ENCODE measurements at places on chromosomes 2 and 18.
A peak's percentile ranks its signal among the peaks of the same experiment; 100 is the strongest.

DNA sequence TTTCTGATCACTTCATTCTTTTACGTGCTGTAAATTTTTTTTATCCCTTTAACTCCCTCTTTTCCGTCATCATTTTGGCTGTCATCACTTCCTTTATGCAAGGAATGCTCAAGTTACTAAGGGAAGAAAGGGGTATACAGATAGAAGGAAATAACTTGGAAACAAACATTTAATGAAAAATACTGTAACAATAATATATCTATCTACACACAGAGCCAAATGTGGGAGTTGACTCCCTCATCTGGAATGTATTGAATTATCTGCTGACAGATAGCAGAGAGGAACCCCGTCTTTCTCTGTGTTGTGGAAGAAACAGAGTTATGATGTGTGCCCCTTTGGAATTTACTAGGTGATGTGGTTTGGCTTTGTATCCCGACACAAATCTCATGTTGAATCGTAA, 182.5 kb upstream of the NXPH2 start:
- DNase-seq = no peak

GRCh38 chr2:11870584-11870983, 124.2 kb downstream of the LPIN1 start:
- DNase-seq = no peak

GRCh38 chr2:95287336-95287735, 9.8 kb upstream of the KCNIP3 start:
- no peak for DNase-seq

DNA sequence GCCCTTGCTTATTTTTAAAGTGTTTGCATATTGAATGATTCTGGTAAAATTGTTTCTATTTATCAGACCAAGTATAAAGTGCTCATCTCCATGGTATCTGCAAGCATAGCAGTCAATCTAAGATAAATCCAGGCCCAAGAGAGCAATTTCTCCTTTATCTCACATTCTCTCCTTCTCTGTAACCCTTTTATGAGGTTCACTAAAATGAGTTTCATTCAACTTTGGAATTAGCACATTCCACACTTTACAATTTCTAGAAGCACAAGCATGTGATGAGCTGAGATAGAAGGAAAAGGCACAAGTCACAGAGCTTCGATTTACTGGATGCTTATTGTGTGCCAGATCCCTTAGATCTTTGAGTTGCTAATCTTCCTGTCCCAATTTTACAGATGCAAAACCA, 97.3 kb downstream of the CNTNAP5 start:
- DNase-seq = no peak

- DNase-seq = no peak
These were observed 4.1 kb downstream of the TCF23 start for GRCh38 chr2:27152796-27153464.

DNA sequence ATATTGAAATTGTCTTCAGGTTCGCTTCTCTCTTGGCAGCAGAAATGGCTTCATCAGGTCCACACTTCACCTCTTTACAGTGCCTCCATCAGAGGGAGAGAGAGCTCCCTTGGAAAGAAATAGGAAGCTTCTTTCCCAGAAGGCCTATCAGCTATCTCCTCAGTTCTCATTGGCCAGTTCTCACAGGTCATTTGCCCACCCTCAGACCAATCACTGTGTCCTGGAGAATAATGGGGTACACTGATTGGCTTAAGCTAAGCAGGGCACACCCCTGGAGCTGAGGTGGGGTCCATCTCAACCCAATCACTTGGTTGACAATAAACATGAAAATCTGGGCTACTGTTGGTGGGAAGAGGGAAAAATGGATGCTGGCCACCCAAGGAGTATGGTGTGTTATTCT, 5.2 kb downstream of the GNLY start:
- DNase-seq = no peak

DNA sequence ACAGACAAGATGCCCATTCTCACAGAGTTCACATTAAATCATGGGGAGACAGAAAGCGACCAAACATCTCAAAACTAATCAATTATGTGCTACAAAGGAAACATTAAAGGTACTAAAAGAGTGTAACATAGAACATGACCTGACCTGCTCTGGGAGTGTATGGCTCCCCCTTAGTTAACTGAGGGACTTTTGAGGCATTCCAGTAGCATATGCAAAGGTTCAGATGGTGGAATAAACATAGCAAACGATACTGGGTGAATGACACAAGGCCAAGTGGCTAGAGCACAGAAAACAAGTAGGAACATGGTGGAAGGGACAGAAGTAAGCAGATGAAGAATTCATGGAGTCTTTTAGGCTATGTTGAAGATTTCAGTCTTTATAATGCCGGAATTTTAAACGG, 11.9 kb downstream of the PPP3R1 start:
- DNase-seq = no peak

GRCh38 chr2:196963043-196963442, 36.5 kb upstream of the PGAP1 start:
- DNase-seq = no peak

DNA sequence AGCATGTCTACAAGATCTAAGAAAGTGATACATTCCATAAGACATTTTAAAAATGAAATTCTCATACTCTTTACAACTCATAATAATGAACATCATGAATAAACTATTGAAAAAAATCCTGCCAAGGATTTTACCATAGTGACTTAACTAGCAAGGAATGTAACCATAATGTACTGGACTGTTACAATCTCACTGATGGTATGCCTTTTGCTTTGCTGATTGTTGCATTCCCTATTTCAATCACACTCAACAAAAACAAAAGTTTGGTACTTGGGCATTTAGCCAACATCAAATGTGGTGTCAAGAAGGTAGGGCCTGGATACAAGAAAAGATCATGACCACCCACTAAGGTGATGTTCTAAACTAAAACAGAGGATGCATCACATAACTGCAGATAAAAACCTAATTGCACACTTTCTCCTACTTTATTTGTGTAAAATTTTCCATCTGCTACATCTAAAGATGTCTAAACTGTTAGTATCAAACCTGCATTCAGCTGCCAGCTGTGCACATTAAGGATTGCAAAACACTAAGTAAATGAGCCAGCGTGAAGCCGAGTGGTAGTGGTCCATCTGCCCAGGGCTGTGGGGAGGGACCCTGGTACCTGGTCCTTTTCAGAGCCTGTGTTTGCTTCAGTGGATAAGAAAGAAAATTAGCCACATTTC, 564.4 kb downstream of the ZEB2 start:
- no peak for DNase-seq

DNA sequence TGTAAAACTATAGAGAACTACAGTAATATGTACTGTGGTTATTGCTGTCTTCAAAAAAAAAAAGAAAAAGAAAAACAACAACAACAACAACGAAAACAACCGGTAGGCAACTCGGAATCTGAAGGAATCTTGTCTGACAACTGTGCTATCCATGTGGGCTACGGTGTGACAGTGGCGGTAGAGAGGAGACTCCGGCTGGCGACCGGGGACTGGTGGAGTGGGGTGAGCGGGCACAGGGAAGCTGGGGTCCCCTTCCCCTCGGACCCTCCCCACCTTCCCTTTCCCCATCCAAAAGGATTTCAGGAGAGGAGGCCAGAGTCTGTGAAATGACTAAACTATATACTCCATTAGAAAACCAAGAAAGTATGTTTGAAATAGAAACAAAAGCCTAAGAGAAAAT, 22.9 kb downstream of the IGFBP5 start:
- DNase-seq = no peak

GRCh38 chr2:234289834-234290590, 206.9 kb downstream of the ARL4C start:
- peak; percentile 59 for DNase-seq

GRCh38 chr2:18118703-18119102, 240.2 kb downstream of the KCNS3 start:
- no peak for DNase-seq

- no peak for DNase-seq
These were observed 72.2 kb downstream of the ZNF516 start for GRCh38 chr18:76422838-76423237.

DNA sequence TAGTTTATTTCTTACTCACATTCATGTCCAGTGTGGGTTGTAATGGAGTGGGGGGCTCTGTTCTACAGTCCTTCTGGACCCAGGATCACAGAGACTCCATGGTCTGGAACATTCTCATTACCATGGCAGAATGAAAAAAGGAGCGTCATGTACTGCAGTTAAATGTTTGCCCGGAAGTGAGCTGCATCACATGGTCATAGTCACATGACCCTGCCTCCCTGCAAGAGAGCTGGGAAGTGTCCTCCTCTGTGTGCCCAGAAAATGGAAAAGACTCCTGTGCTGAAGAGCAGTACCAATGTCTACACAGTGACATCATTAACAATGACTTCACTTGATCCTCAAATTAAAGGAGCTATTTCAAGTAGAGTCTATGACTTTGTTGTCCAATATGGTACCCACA, 74.0 kb upstream of the ZBTB14 start:
- no peak for DNase-seq

- no peak for DNase-seq
These were observed 188.7 kb downstream of the MYT1L start for GRCh38 chr2:2142345-2142744.

DNA sequence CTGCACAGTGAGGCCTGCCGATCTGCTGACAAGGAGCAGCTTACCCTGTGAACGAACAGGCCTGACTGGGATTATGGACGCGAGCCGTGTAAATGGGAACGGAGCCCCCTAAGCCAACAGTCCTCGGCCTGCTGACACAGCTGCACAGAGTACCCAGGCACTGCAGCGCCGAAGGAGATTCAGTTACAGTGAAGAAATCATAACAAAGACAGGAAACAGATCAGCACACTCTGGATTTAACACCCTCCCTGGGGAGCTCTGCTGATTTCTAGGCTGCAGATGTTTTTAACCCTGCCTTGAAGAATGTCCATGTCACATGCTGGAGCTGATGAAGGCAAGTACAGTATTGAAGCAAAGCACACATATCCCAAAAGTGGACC, 43.4 kb downstream of the COLEC12 start:
- DNase-seq = no peak

GRCh38 chr2:230441227-230441897, 25.4 kb downstream of the SP100 start:
- peak; percentile 61 for DNase-seq

- no peak for DNase-seq
These were observed 2.1 kb downstream of the TTC39C start for GRCh38 chr18:24016643-24017042.

GRCh38 chr2:236938126-236938525, 147.6 kb upstream of the COPS8 start:
- DNase-seq = peak; percentile 1

- no peak for DNase-seq
These were observed 88.1 kb downstream of the MCFD2 start for GRCh38 chr2:46827274-46828134.

- no peak for DNase-seq
These were observed 111.9 kb upstream of the SYT4 start for GRCh38 chr18:43389163-43389562.

DNA sequence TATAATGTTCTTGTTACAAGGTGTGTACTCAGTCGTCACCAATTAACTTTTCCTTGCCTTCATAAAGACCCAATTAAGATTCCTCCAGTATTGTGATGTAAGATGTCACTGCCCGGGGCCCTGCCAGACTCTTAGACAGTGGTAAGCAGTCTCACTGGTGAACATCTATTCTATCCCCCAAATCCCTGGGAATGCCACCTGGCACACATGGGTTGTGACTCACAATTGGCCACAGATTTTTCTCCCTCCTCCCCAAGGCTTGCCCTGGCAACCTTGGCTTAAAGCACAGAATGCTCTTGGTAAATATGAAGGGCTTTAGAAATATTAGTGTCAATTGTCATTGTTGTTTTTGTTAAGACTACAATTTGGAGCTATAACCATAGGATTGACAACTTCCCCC, 287.9 kb downstream of the ETAA1 start:
- DNase-seq = no peak

GRCh38 chr18:23238152-23238531, 102.9 kb downstream of the CABLES1 start:
- DNase-seq = no peak

- DNase-seq = peak; percentile 50
These were observed 44.1 kb upstream of the TTC39C start for GRCh38 chr18:23970161-23971096.

- no peak for DNase-seq
These were observed 384.7 kb upstream of the ACVR2A start for GRCh38 chr2:147460155-147460554.

GRCh38 chr2:12685956-12686355, 30.8 kb upstream of the TRIB2 start:
- DNase-seq = no peak

DNA sequence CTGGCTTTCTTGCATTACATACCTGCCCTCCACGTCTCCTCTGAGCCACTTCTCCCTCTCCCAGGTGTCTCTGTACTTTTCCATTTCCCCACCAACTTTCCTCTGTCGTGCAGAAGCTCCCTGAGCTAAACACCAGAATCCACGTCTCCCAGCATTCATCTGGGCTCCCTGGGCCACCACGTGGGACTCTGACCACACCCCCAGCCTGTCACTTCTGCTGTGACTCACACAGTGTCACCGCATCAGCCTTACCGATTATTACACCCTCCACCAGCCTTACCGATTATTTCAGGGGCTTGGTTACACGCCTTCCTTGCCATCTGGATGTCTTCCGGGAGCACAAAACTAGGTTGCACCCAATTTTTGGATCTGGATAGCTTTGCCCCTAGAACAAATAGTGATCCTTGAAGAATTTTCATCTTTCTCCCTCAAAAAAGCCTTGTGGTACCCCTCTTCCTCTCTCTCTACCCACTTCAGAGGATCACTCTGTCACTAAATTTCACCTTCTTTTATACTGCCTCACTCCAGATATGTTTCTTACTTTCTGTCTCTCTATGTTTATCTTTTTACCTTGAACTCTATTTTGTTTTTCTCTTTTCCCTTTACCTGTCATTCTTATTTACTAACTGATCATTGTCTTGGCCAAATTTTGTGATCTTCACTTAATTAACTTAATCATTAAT, 136.9 kb upstream of the CAB39 start:
- DNase-seq = peak; percentile 76

DNA sequence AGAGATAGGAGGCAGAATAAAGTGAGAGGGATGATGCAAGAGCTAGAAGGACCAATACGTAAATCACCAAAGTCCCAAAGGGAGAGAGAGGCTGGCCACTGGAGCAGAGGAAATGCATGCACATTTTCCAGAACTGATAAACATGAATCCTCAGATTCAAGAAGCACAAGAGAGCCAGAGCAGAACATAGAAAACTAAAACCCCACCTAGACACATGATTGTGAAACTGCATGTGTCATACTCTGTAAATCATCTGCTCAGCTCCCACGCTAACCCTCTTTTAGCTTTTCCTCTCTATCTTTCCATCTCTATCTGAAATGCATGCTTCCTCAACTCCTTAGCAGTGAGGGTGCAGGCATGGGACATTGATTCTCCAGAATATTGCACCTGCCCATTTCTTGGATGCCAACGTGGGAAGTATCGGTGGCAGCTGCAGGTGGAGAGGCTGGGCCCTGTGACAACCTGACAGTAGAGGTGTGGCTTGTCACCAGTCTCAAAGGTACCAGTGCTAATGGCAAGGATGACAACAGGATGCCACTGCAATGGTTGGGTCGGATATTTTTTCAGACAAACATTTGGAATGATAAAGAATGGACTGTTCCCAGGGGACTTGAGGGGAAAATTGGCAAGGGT, 89.3 kb upstream of the OTOS start:
- DNase-seq = no peak
